Adrenal gland (tissue), 19 donors: ENCODE measurements at places on chromosomes 5 and 9. TPM values are rescaled to one million over a fixed set of nuclear protein-coding genes. Genes with fewer than 3 reads are reported as not detected.

DNA sequence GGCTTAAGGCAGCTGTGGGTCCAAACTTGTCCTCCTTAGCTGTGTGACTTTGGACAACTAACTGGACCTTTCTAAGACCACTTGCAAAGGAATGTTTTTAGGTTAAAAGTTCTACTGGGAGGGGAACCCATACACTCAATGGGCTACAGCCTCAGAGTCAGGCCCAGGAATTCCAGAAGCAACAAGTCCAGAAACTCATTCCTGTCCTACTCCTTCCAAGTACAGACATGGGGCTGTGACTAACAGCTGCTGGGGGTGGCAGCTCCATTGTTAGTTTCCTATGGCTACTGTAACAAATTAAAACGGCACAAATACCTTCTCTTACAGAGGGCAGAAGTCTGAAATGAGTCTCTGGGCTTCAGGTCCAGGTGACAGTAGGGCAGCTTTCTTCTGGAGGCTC lies 12.4 kb upstream of the AKNA start:
- H3K36me3 ChIP-seq: no peaks in the 10 kb centered on the region
- H3K27ac ChIP-seq: no peak overlapping the region
- peaks cover 13% of the 10 kb centered on the region for H3K4me1 ChIP-seq
- DNase-seq: no peak
- no peak overlapping the region for H3K4me3 ChIP-seq
- H3K27me3 ChIP-seq: no peaks in the 10 kb centered on the region

DNA sequence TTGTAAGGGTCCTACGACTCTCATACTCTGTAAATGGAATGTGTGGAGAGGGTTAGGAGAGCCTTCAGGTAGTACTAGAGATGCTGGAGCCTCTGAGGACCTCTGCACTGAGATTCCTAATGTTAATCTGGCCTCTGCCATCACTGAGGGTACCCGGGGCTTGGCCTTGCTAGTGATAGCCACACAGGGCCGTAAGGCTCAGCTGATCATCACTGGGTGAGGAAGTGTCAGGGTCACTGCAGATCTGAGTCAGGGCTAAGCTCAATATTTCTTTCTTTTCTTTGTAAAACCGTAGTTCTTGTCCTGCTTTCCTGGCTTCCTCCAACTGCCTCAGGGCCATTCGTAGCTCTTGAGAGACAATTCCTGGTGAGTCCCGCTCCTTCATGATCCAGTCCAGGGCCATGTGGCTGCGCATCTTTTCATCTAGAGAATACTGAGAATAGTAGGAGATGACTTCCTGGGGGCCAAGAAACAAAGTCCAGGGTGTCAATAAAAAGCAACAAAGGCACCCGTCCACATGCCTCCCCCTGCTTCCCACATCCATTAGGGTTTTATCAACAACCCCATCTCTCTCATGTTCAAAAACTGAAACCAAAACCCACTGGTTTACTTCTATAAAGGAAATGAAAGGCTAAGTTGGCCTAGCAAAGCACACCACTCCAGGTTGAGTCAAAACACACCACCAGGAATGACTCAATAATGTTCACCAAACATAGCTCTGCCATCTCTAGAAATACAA lies 47.7 kb downstream of the LIX1 start:
- H3K4me1 ChIP-seq: no peaks in the 10 kb centered on the region
- H3K27me3 ChIP-seq: no peaks in the 10 kb centered on the region
- no peak for DNase-seq
- H3K4me3 ChIP-seq: no peak overlapping the region
- no peaks in the 10 kb centered on the region for H3K36me3 ChIP-seq

GRCh38 chr9:37939575-37940095 lies 35.7 kb upstream of the SLC25A51 start:
- H3K4me3 ChIP-seq: no peak overlapping the region
- peaks cover 41% of the 10 kb centered on the region for H3K4me1 ChIP-seq
- H3K36me3 ChIP-seq: no peaks in the 10 kb centered on the region
- no peaks in the 10 kb centered on the region for H3K27me3 ChIP-seq
- no peak for DNase-seq
- no peak overlapping the region for H3K27ac ChIP-seq

- H3K4me1 ChIP-seq: peaks cover 18% of the 10 kb centered on the region
- no peak overlapping the region for H3K27ac ChIP-seq
- H3K4me3 ChIP-seq: no peak overlapping the region
- H3K36me3 ChIP-seq: peaks cover 4% of the 10 kb centered on the region
- DNase-seq: no peak
Measured at GRCh38 chr9:4837261-4838188, 44.8 kb downstream of the RCL1 start.

DNA sequence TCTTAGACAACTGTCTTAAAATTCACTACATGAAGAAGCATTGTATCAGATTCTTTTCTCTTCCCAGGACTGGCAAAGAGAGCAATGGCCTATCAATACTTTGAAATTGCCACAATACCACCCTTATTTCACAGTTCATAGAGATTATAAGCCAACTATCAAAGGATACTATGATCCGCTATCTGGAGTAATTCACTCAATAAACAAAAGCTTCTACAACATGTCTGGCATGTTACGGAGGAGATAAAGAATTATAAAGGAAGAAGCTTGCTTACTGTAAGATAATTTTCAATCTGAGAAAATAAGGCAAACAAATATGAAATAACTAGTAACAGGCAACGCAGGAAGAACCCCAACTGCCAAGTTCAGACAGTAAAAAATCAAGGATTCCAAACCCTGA lies 114.8 kb downstream of the GNAQ start:
- peaks cover 3% of the 10 kb centered on the region for H3K4me1 ChIP-seq
- no peak overlapping the region for H3K4me3 ChIP-seq
- H3K36me3 ChIP-seq: no peaks in the 10 kb centered on the region
- no peak for DNase-seq
- no peak overlapping the region for H3K27ac ChIP-seq

GRCh38 chr9:36207546-36208012 lies 16.9 kb downstream of the CLTA start:
- no peaks in the 10 kb centered on the region for H3K27me3 ChIP-seq
- H3K4me3 ChIP-seq: no peak overlapping the region
- no peak overlapping the region for H3K27ac ChIP-seq
- H3K36me3 ChIP-seq: no peaks in the 10 kb centered on the region
- peaks cover 42% of the 10 kb centered on the region for H3K4me1 ChIP-seq

DNA sequence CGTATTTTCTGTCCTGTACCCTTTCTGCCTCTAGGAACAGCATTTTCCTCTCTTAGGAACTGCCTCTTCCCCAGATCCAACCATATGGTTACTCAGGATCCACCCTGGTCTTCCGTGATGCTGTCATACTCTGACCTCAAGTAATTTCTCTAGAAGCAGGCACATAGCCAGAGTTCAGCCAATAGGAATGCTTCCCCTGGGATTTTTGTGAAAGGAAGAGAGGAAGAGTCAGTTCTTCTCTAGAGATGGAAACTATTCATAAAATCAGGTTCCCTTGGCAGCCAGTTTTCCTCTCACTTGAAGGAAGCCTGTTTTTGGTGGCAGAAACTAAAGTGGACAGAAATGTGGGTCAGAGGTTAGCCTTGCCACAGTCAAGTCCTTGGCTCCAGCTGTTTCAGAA lies 400.1 kb upstream of the PCSK5 start:
- DNase-seq: no peak
- H3K27ac ChIP-seq: no peak overlapping the region
- no peak overlapping the region for H3K4me3 ChIP-seq
- no peaks in the 10 kb centered on the region for H3K4me1 ChIP-seq

- DNase-seq: no peak
- H3K4me1 ChIP-seq: no peaks in the 10 kb centered on the region
- no peak overlapping the region for H3K27ac ChIP-seq
- no peaks in the 10 kb centered on the region for H3K27me3 ChIP-seq
- H3K4me3 ChIP-seq: no peak overlapping the region
Measured at GRCh38 chr9:88737031-88737430, 202.1 kb downstream of the NXNL2 start.

The IQGAP2 gene
- total RNA-seq: 74.7 TPM
